ENCODE measurements at places on chromosomes 16 and 17. TPM values are rescaled to one million over a fixed set of nuclear protein-coding genes. Genes with fewer than 3 reads are reported as not detected.

- no peaks in the 10 kb centered on the region for H3K27me3 ChIP-seq
- no peaks in the 10 kb centered on the region for H3K4me1 ChIP-seq
- no peaks in the 10 kb centered on the region for H3K36me3 ChIP-seq
- DNase-seq, result no peak
- no peak overlapping the region for H3K27ac ChIP-seq
These were observed 91.4 kb upstream of the CACNG5 start for GRCh38 chr17:66743511-66743910.

- peak; percentile 66 for DNase-seq
- no peaks in the 10 kb centered on the region for H3K27me3 ChIP-seq
- H3K36me3 ChIP-seq, result no peaks in the 10 kb centered on the region
- H3K27ac ChIP-seq, result peak overlapping the region; percentile 92
These were observed 13.3 kb downstream of the GSE1 start for GRCh38 chr16:85626191-85626981.

- H3K27ac ChIP-seq, result no peak overlapping the region
- no peaks in the 10 kb centered on the region for H3K36me3 ChIP-seq
- H3K4me3 ChIP-seq, result no peak overlapping the region
These were observed 104.4 kb upstream of the CLEC3A start for GRCh38 chr16:77917971-77918370.

DNA sequence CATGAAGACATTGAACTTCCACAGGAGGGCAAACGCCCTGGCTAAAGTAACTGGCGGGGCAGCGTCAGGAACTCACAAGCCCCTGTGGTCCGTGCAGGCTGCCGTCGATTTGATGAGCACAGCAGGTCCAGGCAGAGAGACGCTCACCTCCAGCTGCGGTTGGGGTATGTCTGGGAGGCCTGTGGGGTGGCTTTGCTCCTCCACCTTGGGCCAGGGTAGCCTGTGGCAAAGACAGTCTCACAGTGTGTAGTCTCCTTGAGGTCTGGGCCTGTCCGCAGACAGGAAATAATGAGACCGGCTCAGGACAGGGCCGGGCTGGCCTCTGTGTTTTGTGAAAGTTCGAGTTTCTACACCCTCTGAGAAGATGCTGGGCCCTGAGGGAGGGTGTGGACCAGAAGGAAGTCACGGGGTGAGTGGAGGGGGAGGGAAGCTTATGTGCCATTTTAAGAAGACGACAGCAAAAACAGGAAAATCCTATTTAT is 103.3 kb downstream of the METRNL start:
- H3K4me3 ChIP-seq, result no peak overlapping the region
- no peaks in the 10 kb centered on the region for H3K36me3 ChIP-seq
- DNase-seq, result peak; percentile 35
- H3K27me3 ChIP-seq, result no peaks in the 10 kb centered on the region

DNA sequence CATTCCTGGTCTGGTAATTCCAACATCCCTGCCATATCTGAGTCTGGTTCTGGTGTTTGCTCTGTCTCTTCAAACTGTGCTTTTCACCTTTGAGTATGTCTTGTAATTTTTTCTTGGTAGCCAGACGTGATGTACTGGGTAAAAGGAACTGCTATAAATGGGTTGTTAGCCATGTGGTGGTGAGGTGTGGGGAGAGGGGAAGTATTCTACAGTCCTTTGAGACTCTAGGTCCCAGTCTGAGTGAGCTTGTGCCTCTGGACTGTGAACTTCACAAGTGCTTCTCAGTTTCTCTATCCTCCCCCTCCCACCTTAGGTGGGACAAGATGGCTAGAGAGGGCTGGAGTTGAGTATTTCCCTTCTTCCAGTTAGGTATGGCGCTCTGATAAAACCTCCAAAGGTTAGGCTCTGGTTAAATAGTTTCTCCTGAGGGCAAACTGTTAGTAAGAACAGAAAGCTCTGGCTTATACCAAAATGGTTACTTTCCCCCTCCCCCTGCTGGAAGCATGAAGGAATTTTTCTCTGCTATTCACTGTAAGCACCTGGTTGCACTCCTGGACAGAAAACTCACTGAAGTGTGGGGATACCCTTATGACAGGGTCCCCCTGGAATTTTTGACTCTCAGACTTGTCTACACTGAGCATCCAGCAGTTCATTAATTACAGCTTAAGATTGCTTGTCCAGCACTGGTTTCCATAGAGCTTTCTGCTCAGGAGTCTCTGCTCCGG is 87.8 kb downstream of the MARCHF10 start:
- H3K4me1 ChIP-seq, result no peaks in the 10 kb centered on the region
- H3K27ac ChIP-seq, result no peak overlapping the region
- no peaks in the 10 kb centered on the region for H3K27me3 ChIP-seq

The OSGIN1 gene
- 7.0 TPM for total RNA-seq
